DMS153 (cell line): ENCODE measurements at places on chromosomes 2 and 18.

GRCh38 chr2:147161746-147162145 is 683.1 kb upstream of the ACVR2A start:
- no peak for DNase-seq

GRCh38 chr18:9103376-9103873 is 926 bp downstream of the NDUFV2 start:
- no peak for DNase-seq

- no peak for DNase-seq
These were observed 231.9 kb downstream of the PLCL1 start for GRCh38 chr2:198036029-198036879.

DNA sequence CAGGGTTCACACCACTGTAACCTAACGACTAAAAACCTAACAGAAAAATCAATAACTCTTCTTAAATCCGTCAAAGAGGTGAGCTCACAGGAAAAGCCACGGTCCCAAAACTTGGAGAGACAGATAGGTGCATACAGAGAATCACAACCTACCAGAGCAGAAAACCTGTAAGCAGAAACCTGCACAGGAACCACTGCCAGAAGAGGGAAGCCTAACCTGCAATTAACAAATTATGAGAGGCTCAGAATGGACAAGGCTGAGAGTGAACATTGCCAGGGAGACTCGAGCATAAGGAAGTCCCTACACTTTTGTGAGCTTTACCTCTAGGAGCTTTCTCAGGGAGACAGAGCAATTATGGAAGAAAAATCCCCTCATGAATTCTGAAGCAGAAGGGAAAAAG is 156.2 kb upstream of the NETO1 start:
- DNase-seq: peak; percentile 42

- DNase-seq: no peak
These were observed 46.9 kb downstream of the CABYR start for GRCh38 chr18:24185805-24186204.

GRCh38 chr2:240440704-240441320 is 5.3 kb downstream of the GPC1 start:
- DNase-seq: no peak

DNA sequence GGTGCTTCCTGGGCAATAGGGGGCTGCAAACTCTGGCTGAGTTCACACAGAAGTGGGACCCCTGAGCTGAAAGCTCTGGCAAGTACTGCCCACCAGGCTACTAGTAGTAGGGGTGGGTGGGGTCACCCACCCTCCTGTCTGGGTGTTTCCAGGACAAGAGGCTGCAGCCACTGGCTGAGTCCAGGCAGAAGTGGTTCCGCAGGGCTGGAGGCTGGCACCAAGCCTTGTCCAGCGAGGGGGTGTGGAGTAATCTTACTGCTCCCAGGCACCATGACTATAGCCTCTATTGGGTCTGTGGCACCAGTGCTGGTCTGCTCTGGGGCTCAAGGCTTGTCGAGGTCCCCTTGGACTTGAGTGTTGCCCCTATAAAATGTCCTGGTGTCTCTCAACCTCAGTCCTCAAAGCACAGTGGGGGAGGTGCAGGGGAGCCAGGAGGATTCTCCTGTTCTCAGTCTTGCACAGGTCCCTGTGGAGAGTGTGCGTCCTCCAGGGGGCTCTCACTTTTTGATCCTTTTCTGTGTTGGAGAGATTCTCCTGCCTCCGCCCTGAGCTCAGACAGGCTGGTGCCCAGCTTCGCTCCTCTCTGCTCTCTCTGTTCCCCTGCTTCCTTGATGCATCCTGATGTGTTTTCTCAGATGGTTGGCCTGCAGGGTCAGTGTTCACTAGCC is 48.1 kb downstream of the NUP35 start:
- DNase-seq: no peak

GRCh38 chr2:40752796-40753195 is 300.9 kb upstream of the SLC8A1 start:
- no peak for DNase-seq
